ENCODE measurements at places on chromosomes 2 and 18. TPM values are rescaled to one million over a fixed set of nuclear protein-coding genes. Genes with fewer than 3 reads are reported as not detected.

DNA sequence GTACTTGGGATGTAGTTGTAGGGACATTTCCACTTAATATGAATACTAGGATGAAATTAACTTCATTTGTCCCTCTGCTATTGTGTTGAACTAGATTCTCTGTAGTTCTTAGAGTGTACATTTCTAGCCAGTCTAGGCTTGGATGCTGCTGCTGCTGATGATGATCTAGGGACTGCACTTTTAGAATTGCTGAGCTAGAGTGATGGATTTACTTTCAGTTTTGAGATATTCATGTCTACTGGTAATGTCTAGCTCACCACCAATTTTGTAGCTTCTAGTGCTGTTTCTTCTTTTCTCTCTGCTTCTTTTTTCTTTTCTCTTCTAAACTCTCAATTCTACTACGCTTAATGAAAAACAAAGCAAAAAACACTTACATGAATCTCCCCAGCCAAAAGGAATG is 49.4 kb downstream of the MRPS9 start:
- no peak for DNase-seq
- H3K36me3 ChIP-seq: peaks cover 3% of the 10 kb centered on the region
- no peak overlapping the region for H3K27ac ChIP-seq
- H3K27me3 ChIP-seq: no peaks in the 10 kb centered on the region
- H3K4me3 ChIP-seq: no peak overlapping the region
- H3K4me1 ChIP-seq: no peaks in the 10 kb centered on the region

GRCh38 chr2:1101982-1102590 is 151.4 kb downstream of the SNTG2 start:
- no peak overlapping the region for H3K4me3 ChIP-seq
- peak overlapping the region; percentile 13 for H3K27ac ChIP-seq
- no peaks in the 10 kb centered on the region for H3K27me3 ChIP-seq
- H3K36me3 ChIP-seq: peaks cover 61% of the 10 kb centered on the region
- H3K4me1 ChIP-seq: 0 out of 2 replicates have a peak, but pooled peaks cover 2% of the 10 kb centered on the region

- H3K27ac ChIP-seq: no peak overlapping the region
- peaks cover 33% of the 10 kb centered on the region for H3K4me1 ChIP-seq
- H3K4me3 ChIP-seq: no peak overlapping the region
- no peaks in the 10 kb centered on the region for H3K36me3 ChIP-seq
These were observed 138.0 kb downstream of the AGPS start for GRCh38 chr2:177530561-177530960.

DNA sequence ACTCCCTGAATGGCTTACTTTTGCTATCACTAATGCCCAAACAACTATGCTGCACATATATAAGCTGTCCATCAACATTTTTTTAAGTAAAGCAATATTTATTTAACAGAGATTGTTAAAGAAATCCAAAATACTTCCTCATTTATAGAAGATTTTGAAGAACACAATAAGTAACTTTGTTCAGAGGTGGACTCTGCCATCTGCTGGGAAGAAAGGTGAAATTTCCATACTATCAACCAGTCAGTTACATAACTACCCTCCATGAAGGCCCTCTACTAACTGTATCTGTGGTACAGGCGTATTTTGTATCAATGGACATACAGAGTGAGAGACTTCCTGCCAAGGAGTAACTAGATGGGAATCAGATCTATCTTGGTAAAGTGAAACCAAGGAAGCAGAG is 106.0 kb downstream of the DTNB start:
- no peaks in the 10 kb centered on the region for H3K36me3 ChIP-seq
- H3K27me3 ChIP-seq: no peaks in the 10 kb centered on the region
- no peak overlapping the region for H3K27ac ChIP-seq
- DNase-seq: no peak
- no peak overlapping the region for H3K4me3 ChIP-seq

The RAB6C gene
- total RNA-seq: 0.07 TPM

DNA sequence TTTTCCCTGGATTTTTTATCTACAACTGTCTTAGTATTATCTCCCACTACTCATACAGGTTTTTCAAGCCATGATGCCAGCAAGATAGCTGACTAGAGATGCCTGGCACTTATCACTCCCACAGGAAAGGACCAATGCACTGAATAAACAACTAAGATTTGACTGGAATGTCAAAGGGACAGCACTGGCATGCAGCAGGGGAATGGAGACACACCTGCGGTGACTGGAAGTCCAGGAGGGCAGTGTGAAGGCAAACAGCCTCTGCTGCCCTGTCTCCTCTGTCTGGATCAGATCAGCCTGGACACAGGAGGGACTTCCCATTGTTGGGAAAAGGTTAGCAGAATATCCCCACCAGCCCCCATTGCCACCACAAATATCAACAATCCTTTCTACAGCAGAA is 85.1 kb downstream of the TMEM237 start:
- no peaks in the 10 kb centered on the region for H3K4me1 ChIP-seq
- H3K27me3 ChIP-seq: no peaks in the 10 kb centered on the region
- H3K4me3 ChIP-seq: no peak overlapping the region
- no peak for DNase-seq

The CDK15 gene
- total RNA-seq: not detected

- peaks cover 9% of the 10 kb centered on the region for H3K4me1 ChIP-seq
- no peak overlapping the region for H3K4me3 ChIP-seq
- no peak overlapping the region for H3K27ac ChIP-seq
- H3K27me3 ChIP-seq: no peaks in the 10 kb centered on the region
- peak; percentile 20 for DNase-seq
These were observed 260.2 kb upstream of the TRIB2 start for GRCh38 chr2:12456293-12457106.

The RNF152 gene
- total RNA-seq: 2.6 TPM

The CXCR1 gene
- total RNA-seq: not detected

The LRATD1 gene
- 2.3 TPM for total RNA-seq

The CD226 gene
- 0.23 TPM for total RNA-seq

DNA sequence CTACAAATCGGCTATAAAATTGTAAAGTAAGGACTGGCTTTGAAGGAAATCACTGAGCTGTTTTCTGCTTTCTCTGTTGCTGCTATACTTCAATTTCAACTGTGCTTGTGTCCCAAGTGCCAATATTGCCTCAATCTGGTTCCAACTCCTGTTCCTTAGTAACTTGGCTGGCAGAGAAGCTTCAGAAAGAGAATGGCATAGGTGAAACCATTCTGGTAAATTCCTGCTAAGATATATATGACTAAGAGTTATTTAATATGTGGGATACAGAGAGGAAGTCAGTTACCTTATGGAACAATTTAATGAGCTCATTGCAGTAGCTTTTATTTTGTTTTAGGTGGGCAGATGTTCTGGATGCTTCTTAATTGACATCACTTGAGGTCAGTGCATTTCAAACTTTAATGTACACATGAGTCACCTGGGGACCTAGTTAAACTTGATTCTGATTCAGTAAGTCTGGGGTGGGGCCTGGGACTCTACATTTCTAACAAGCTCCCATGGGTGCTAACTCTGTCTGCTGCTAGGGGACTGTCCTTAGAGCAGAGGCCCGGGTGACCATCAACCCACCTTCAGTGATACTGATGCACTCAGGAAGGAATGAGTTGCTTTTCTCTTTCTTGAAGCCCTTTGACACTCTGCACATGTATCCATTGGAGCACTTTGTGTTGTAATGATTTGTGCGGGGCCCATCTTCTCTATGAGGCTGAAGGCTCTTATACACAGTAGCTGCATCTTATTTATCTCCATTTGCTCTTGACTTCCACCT is 47.6 kb downstream of the LIPG start:
- no peak overlapping the region for H3K27ac ChIP-seq
- peaks cover 9% of the 10 kb centered on the region for H3K27me3 ChIP-seq
- no peak overlapping the region for H3K4me3 ChIP-seq
- H3K36me3 ChIP-seq: peaks cover 13% of the 10 kb centered on the region
- peaks cover 44% of the 10 kb centered on the region for H3K4me1 ChIP-seq

GRCh38 chr2:175806125-175806490 is 196.0 kb downstream of the LNPK start:
- no peaks in the 10 kb centered on the region for H3K36me3 ChIP-seq
- H3K4me1 ChIP-seq: peaks cover 5% of the 10 kb centered on the region
- no peaks in the 10 kb centered on the region for H3K27me3 ChIP-seq
- DNase-seq: no peak

- no peak overlapping the region for H3K4me3 ChIP-seq
- H3K36me3 ChIP-seq: no peaks in the 10 kb centered on the region
- peaks cover 15% of the 10 kb centered on the region for H3K4me1 ChIP-seq
- H3K27ac ChIP-seq: no peak overlapping the region
These were observed 32.1 kb upstream of the SLC66A3 start for GRCh38 chr2:11123001-11123809.

The RUFY4 gene
- 0.31 TPM for total RNA-seq

DNA sequence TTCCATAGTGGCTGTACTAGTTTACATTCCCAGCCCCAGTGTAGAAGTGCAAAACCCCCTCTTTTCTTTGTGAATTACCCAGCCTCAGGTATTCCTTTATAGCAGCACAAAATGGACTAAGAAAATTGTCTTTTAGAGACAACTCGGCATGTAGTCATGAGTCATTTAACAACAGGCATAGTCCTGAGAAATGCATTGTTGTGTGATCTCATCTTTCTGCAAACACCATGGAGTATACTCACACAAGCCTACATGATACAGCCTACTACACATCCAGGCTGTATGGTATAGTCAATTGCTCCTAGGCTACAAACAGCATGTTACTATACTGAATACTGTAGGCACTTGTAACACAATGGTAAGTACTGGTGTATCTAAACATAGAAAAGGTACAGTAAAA is 44.4 kb upstream of the MBP start:
- H3K27ac ChIP-seq: no peak overlapping the region
- no peak for DNase-seq
- no peak overlapping the region for H3K4me3 ChIP-seq
- no peaks in the 10 kb centered on the region for H3K4me1 ChIP-seq
- H3K36me3 ChIP-seq: no peaks in the 10 kb centered on the region

DNA sequence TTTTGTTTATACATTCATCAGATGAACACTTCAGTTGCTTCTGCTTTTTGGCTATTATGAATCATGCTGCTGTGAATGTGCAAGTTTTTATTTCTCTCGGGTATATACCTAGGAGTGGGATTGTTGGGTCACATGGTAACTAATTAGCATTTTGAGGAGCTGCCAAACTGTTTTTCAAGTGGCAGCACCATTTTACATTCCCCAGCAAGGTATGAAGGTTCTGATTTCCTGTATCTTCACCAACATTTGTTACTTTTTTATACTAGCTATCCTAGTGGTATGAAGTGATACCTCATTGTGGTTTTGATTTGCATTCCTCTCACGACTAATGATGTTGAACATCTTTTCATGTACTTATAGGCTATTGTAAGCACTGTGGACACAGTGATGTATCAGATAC is 53.9 kb downstream of the DYNC1I2 start:
- H3K4me3 ChIP-seq: no peak overlapping the region
- H3K36me3 ChIP-seq: peaks cover 39% of the 10 kb centered on the region
- no peak for DNase-seq
- H3K27ac ChIP-seq: no peak overlapping the region

GRCh38 chr2:26241928-26242436 is 2.5 kb downstream of the HADHA start:
- peaks cover 33% of the 10 kb centered on the region for H3K4me1 ChIP-seq
- DNase-seq: no peak
- peak overlapping the region; percentile 100 for H3K4me3 ChIP-seq
- peak overlapping the region; percentile 86 for H3K27ac ChIP-seq
- H3K27me3 ChIP-seq: no peaks in the 10 kb centered on the region
- H3K36me3 ChIP-seq: peaks cover 8% of the 10 kb centered on the region

The UGT1A10 gene
- 0.11 TPM for total RNA-seq

The PPP4R1 gene
- total RNA-seq: 71.1 TPM

The ZAP70 gene
- 0.64 TPM for total RNA-seq

DNA sequence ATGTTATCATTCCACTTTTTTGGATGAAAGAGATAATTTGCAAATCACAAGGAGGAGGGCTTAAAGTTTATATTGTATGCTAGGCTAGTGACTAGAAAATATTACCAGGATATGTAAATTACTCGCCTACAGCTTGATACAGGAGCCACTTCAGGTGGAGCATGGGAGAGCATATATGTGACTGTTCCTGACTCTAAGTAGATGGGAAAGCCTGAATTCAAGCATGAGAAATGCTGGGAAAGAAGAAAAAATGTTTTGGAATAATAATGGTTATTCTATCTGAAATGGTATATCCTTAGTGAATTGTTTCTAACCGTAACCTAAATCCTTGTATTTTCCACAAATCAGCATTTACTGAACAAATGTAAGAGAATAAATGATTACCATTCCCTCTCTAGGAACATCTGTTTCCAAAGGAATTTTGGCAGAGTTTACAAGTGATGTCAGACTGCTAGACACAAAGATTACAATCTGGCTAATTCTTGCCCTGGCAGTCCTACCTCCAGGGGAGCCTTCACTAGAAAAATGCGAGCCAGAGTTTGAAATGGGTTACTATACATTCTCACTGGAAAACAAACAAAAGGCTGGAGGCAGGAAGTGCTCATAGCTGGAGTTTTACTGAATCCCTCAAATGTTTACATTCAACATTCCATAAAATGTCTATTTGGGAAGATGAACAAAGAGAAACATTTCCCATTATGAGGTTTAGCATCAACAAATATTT is 129.4 kb upstream of the MAPRE2 start:
- no peak overlapping the region for H3K27ac ChIP-seq
- H3K4me1 ChIP-seq: peaks cover 8% of the 10 kb centered on the region
- peaks cover 1% of the 10 kb centered on the region for H3K36me3 ChIP-seq
- no peak for DNase-seq

DNA sequence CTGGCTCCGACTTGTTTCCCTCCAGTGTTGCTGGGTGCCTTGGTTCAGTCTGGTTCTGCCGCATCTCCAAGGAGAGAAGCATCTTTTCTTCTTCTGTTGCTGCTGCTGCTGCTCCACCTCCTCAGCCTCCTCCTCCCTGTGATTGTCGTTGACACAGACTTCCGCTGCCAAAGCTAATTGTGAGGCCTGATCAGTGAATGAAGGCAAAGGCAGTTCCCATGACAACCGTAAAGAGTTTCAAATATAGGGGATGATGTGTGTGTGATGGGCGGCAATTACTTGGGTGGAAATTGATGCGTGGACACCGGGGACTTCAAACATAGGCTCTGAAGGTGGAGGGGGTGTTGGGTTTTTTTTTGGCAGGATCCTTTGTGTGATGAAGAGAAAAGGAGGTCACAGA is 13.7 kb downstream of the TET3 start:
- DNase-seq: no peak
- H3K4me3 ChIP-seq: no peak overlapping the region
- no peaks in the 10 kb centered on the region for H3K27me3 ChIP-seq
- H3K27ac ChIP-seq: no peak overlapping the region
- H3K36me3 ChIP-seq: no peaks in the 10 kb centered on the region

The DSC2 gene
- total RNA-seq: 29.8 TPM

The GPAT2 gene
- total RNA-seq: 0.55 TPM

DNA sequence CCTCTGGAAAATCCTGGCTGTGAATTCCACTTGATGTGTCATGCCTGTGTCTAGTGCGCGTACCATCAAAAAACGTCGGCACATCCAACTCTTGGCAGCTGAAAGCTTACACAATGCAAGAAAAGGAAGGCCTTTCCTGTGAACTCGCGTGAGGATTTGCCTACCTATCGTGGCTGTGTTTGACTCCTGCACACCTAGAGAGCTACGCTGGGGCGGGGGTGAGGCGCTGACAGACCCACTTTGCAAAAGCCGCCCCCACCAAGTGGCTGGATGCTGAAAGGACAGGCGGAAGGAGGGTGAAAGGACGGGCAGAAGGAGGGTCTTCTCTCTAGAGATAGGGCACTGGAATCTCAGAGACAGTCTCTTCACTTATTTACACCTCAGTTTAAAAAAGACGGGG is 270.1 kb downstream of the EIPR1 start:
- peaks cover 20% of the 10 kb centered on the region for H3K4me1 ChIP-seq
- DNase-seq: no peak
- peaks cover 8% of the 10 kb centered on the region for H3K36me3 ChIP-seq
